ENCODE measurements at places on chromosomes 12 and 14.

- DNase-seq: no peak
These were observed 2.6 kb upstream of the OR6J1 start for GRCh38 chr14:22646570-22647254.

GRCh38 chr12:48882315-48882687 is 16.6 kb upstream of the RND1 start:
- DNase-seq: no peak

DNA sequence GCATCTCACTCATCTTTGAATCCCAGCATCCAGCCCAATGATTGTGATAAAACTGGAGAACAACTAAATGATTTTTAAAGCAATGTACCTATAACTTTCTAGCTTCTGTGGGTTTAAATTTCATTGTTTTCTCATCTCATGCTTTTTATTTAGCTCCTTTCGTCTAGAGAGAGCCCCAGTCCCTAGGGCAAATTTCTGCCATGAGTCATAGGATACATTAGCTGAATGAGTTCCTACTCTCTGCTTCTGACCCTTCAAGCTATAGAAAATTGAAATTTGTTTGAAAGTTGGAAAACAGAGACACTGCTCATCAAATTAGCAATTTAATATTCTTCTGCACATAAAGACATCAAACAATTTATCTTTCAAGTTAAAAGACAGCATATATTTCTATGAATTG is 113.9 kb downstream of the KIF21A start:
- DNase-seq: no peak

DNA sequence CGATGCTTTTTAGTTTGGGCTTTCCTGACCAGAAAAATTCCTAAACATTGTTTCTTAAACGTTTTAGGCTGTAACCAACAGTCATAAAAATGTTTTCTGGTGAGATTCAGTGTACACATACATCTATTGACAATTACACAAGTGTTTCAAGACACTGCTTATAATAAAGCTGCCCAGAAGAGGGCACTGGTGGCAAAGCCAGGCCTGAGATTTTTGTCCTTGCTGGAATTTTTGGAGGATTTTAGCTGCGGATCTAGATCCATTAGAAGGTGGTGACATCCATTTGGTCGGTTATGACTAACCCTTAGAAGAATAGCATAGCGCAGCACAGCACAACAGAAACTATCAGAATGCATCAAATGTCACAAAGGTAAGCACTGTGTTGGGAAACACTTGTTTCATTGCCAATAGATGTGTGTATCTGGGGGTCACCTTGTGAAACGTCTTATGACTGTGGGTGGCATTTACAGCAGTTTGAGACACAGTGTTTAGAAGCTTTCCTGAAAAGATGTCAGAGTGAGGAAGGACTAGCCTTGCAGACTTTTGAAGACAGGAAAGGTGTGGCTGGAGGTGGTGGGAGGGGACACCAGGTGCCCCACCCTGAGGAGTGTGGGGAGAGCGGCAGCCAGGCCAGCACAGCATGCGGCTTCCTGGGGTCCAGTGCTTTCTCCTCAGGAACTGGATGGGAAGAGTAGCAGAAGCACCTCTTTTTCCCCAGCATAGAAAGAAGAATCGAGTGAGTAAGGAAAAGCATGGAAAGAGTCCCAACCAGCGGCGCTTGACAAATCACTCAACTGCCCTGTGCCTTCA is 54.7 kb upstream of the FKBP4 start:
- DNase-seq: no peak

- no peak for DNase-seq
These were observed 53.9 kb downstream of the TMEM260 start for GRCh38 chr14:56633544-56633943.

- DNase-seq: no peak
These were observed 15.0 kb upstream of the BICD1 start for GRCh38 chr12:32091696-32092095.

DNA sequence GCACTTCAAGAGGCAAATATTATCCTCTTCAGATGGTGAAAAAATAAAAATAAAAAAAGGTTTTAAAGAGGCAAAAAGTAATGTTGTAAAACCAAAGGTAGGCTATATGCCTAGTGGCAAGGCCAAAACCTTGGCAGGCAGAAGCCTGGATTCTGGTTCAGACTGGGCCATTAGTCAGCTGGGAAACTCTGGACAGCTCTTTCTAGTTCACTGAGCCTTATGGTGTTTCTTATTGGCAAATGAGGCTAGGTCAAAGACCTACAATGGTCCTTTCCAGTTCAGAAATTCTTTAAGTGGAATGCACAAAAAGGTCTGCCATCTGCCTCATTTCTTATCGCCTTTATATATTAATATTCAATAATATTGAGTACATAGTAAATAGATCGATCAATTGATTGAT is 44.6 kb downstream of the PTPRB start:
- DNase-seq: no peak

- DNase-seq: no peak
These were observed 70.8 kb downstream of the FBXL14 start for GRCh38 chr12:1523558-1524050.

DNA sequence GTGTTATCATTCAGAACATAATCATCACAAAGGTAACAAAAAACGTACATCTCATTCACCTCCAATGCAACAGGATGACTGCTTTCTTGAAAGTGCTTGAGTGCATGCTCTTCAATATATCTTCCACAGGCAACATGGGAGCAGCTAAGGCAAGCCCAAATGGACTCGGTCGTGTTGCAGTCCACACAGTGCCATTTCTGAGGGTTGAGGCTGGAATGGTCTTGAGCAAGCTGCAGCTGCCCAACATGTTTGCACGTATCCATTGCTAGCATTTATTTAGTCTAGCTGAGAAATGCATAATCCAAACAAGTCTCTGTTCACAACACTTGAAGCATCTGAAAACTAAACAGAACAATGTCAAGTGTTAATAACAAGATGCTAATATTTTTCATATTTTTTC is 17.3 kb downstream of the USP44 start:
- DNase-seq: no peak

GRCh38 chr14:106141242-106142220 is 615.1 kb downstream of the TMEM121 start:
- peak; percentile 48 for DNase-seq

DNA sequence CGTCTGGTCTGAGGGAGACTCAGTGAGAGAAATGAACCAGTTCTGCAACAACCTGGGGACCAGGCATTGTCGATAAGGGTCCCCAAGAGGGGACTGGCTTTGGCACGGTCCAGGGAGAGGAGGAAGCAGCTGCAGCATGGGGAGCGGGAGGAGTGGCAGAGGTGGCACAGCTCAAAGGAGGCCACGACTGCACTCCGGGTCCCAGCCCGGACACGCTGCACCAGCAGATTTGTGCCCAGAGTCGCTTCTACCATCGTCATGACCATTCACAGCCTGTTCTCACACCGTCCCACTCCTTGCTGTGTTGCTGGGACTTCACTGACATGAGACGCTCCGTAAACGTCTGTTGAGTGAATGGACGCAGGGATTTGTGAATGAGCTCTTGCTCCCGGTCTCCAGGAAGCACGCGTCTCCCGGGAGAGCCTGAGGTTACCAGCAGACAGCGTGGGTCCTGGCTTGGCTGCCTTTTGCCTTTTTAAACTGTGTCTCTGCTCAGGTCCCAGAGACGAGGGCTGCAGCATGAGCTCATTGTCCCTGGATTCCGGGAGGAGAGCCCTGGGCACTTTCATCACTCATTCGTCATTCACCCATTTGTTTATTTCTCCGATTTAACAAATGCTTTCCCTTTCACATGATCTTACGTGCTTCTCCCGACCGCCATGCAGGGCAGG is 137.0 kb downstream of the PIWIL1 start:
- no peak for DNase-seq

DNA sequence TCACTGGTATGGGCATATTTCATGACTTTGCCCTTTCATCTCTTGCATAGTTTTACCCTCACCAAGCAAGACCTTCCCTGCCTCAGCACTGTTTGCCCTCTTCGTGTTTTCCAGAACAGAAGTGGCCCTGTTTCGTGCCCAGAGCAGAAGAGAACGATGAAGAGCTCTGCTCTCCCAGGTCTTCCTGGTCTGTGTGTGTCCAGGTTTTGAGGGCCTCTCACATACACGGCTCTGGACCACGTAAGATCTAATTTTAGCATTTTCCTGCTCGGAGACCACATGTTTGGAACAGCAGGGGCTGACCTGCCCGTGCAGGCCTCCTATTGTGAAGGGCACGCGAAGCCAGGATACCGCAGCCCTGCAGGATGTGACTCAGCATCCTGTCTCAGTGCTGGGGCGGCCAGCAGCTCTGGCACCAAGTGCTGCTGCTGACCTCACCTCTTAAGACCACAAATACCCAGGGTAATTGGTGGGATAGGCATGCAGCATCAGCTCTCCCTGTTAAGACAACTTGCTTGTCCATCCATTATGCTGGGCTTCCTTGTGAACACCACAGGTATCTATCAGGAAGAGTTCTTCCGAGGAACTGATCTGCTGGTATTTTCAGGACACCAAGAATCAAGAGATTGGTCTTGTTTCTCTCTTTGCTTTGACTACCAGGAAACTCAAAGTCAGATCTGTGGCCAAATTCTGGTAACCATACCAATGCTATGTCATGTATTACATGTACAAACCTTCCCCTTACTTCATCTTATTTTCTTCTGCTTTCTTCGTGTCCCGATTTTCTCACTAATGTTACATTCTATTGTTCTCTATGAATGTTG is 19.0 kb downstream of the SSH1 start:
- DNase-seq: peak; percentile 58

GRCh38 chr12:1681493-1681807 is 9.4 kb upstream of the ADIPOR2 start:
- DNase-seq: no peak

DNA sequence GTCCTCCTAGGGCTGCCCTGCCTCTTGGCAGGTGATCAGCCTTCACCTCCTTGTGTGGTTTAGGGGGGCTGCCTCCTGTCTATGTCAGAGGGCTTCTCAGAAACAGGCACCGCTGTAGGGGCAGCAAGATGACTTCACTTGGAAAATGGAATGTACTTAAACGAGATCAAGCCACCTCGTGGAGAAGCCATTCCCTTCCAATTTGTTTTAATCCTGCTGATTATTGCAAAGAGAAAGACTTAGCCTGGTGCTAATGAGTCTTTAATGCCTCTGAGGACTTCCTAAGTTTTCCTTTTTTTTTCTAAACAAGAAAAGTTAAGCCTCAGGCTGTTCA is 62.3 kb upstream of the RFLNA start:
- DNase-seq: no peak

DNA sequence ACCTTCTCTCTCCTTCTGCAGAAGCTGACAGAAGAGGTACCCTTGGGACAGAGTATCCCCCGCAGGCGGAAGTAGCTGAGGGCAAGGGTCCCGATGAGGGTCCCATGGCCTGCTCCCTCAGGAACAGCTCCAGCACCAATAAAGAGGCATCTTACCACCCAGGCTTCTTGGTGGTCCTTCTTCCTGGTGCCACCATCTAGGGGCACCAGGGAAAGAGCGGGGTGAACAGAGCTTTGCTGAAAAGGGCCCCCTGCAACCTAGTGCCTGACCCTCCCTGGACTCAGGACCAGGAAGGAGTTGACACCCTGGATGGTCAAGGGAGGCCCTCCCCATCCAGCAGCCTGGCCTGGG is 591 bp upstream of the IRF9 start:
- no peak for DNase-seq

- DNase-seq: no peak
These were observed 238.0 kb upstream of the FOXN3 start for GRCh38 chr14:89654998-89655397.

DNA sequence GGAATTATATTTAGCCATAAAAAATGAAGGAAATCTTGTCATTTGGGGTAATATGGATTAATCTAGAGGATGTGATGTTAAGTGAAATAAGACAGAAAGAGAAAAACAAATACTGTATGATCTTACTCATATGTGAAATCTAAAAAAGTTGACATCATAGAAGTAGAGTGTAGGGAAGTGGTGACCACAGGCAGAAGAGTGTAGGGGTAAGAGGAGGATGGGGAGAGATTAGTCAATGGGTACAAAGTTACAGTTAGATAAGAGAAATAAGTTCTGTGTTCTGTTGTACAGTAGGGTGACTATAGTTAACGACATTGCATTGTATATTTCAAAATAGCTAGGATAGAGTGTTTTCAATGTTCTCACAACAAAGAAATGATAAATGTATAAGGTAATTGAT is 87.0 kb downstream of the TSHR start:
- no peak for DNase-seq

- DNase-seq: no peak
These were observed 11.3 kb downstream of the MAPK1IP1L start for GRCh38 chr14:55062517-55063351.

GRCh38 chr12:76726626-76727025 is 37.3 kb upstream of the ZDHHC17 start:
- no peak for DNase-seq

DNA sequence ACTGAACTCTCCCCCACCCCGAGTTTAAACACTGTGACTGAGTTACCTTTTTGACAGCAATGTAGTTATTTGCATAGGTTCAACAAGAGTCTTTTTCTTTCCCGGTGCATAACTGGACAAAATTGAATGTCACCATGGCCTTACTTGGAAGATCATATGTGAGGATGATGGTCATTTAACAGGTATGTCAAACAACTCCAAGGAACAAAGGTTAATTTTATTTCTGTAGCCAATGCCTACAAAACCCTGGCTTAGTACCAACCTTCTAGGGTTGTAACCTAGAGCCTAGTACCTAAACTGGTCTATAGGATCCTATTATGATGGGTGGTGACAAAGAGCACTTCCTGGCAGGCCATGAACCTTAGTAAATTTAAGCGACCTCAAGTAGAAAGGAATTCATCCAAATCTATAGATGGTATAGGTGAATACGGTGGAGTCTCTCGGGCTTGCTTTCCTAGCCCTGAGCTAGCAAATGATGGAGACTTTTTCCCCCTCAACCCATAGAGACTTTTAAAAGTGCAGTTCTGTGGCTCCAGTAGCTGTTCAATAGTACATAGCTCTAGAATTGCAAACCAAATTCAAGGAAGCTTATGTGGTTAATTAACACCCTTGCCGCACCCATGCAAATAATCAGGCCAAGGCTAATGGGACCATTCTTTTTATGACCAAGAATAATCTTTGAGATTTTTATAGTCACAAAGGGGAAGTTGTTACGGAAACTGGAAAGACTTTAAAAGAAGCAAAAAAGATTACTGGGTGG is 89.0 kb downstream of the SLC38A1 start:
- DNase-seq: no peak

DNA sequence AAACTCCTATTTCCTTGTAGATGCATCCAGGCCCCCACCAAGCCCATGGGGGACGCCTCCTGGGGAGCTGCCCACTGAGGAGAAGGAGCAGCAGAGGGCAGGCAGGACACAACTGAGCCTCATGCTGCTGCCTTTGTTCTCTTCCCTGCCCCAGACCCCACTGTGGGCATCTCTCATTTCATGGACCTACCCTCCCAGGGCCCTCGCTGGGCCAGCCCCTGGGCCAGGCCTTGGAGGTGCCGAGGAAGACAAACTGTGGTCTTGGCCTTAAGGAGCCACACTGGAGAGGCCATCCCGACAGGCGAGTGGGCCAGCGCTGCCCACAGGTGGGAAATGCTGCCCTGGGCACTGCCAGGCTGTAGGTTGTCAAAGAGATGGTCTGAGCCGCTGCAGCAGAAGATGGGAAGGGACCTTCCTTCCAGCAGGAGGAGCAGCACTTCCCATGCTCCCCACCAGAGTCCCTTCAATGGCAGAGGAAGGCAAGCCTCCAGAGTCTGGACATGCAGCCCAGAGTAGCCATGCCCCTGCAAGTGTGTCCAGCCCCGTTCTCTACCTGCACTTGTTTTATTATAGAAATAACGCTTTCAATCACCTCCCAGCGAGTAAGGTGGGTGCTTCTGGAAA is 147.4 kb downstream of the BCL11B start:
- no peak for DNase-seq

GRCh38 chr12:63980211-63980610 is 135.7 kb downstream of the SRGAP1 start:
- DNase-seq: no peak

- DNase-seq: no peak
These were observed 69.4 kb downstream of the SLC38A6 start for GRCh38 chr14:61050417-61050816.

Measured in activated T-cell treated with anti-CD3 and anti-CD28 coated beads, Interleukin-2, amount 50 U/mL, for 1 hour (primary cell).